Stimulated activated CD4-positive, alpha-beta T cell treated with anti-CD3 and anti-CD28 coated beads, Interleukin-12 subunit alpha, Interleukin-12 subunit beta, amount 100 ng/mL, for 24 hours (primary cell): ENCODE measurements at places on chromosomes 2 and 18.

DNA sequence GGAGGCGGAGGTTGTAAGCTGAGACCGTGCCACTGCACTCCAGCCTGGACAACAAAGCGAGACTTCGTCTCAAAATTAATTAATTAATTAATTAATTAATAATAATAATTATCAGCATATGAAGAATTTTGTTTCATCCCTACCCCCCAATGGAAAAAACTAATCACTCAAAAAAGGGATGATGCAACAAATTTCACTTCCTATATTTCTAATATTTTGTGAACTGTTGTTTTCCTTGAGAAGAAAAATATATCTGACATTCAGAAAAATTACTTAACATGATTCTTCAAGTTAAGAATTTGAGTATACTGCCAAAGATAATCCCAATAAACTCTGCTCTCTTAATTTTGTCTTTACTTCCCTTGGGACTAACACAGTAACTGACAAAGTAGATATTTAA lies 28.1 kb downstream of the EXOC6B start:
- DNase-seq: no peak

DNA sequence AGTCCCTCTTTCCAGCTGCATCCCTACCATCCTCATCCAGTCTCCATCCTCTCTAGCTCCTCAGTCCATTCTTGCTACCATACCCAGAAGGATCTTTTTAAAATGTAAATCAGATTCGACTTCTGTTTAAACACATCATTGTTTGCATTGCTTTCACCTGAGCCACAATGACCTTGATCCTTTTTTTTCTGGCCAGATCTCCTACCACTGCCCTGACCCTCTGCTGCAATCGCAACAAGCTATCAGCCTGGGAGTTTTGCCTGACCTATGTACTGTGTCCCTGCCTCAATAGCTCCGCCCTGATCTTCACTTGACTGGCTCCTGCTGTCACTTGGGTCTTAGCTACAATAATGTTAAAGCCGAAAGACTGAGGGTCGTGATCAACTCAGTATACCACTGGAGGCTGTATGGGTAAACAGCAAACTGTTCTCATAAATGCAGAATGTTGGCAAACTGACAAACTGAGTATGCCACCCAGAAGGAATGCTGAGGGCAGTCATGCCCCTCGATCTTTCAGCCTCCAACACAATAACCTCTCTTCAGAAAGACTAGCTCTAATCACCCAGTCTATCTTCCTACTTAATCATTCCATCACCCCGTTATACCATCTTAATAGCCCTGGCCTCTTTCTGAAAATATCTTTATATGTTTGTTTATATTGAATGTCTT lies 2.6 kb upstream of the RBM43 start:
- DNase-seq: no peak

- no peak for DNase-seq
These were observed 257.9 kb downstream of the BCL11A start for GRCh38 chr2:60295636-60295962.

DNA sequence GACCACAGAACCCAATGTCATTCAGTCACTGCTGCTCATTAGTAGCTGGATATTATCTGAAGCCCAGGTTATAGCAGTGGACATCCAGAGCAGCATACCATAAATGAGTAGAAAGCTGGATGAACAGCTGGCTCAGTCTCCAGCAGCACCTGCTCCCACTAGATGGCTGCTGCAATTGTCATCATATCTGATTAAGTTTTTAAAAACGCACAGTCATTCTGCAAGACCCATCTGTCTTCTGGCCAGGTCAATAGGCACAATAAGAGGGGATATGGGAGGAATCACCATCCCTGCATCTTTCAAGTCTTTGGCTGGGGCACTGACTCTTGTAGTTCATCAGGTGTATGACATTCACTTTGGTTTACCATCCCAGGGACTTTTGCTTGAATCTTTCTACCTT lies 55.1 kb upstream of the XDH start:
- no peak for DNase-seq

GRCh38 chr18:56202678-56203077 lies 435.7 kb downstream of the TXNL1 start:
- no peak for DNase-seq

GRCh38 chr2:102268510-102269199 lies 42.7 kb upstream of the IL1RL1 start:
- DNase-seq: no peak

GRCh38 chr2:39837856-39838453 lies 58.9 kb upstream of the THUMPD2 start:
- DNase-seq: no peak

GRCh38 chr2:162475661-162476060 lies 131.7 kb downstream of the GCA start:
- no peak for DNase-seq

DNA sequence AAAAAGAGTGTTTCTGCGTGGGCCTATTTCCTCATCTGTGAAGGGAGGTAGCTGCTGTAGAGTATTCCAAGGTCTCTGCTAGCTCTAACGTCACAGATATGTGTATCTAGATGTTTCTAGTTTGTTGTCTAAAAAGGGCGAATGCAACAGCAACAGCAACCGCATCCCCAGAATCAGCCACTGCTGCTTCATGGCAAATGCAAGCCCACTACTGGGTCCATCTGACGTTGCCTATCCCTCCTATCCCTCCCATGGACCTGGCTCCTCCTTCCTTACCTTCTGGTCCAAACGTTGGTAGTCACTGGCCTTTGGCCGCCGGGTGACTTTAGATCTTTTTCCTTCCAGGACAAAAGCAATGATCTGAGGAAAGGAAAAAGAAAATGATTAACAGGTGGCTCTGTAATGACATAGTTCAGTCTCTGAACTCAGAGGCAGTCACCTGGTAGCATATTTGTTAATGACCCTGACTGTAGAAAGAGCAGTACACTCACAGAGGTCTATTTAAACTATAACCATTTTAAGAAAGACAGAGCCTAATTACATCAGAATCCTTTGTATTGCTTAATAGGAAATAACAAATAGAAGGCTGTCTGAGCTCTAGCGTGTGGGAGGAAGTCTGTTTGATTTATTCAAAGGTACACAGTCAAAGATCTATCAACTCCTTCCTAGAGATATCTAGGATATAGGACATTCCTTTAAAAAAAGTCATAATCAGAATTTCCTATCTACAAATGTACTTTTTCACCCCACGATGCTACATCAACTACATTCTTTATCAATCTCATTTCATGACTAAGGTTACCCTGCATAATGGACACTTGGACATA lies 2.9 kb downstream of the TGOLN2 start:
- no peak for DNase-seq

GRCh38 chr2:22748909-22749308 lies 636.1 kb upstream of the KLHL29 start:
- DNase-seq: no peak

DNA sequence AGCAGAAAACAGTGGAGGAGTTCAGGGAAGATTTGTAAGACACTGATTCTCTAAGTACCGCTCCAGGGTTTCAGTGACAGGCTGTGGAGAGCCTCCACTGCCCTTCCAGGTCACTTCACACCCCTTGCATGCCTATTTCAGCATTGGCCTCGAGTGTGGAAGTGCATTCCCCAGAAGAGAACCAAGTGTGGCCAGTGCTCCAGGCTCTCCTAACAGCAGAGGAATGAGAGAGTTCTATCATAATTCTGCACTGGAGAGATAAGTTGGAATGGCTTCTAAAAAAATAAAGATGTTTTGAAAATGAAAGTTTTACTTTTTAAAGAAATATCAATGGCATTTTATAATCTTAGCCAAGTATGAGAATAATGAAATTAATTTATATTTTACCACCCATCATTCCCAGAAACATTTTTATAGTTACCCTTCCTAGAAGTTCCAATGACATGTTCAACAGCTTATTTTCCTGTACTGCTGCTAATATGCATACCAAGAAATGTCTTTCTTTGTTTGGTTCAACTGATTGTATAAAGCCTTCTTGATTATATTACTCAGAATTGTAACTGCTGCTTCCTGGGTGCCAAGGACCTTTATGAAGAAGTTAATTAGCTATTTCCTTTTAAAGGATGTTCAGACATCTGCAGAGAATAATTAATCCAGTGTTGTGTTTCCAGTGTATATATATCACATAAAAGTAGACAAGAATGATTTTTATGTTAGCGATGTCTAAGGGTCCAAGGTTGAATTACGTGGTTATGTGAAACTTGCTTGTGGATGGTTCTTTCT lies 61.0 kb upstream of the SERPINE2 start:
- DNase-seq: no peak

GRCh38 chr2:73003027-73003426 lies 68.5 kb downstream of the SFXN5 start:
- DNase-seq: no peak

DNA sequence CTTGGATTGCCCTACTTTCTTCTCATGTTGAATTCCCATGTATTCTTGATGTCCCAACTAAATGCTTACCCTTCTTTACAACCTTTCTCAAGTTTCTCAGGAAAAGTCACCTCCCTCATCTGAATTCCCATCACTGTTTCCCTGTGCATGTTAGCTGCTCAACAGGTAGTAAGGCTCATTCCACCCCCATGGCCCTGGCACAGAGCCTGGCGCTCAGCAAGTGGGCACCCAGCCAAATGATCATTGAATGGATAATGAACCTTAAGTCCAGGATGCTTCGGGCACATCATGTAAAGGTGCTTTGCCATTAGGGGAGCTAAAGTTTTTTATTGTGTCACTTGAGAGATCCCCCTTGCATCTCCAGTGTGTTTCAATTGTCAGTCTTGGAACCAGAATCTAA lies 124.0 kb downstream of the PKP4 start:
- no peak for DNase-seq

DNA sequence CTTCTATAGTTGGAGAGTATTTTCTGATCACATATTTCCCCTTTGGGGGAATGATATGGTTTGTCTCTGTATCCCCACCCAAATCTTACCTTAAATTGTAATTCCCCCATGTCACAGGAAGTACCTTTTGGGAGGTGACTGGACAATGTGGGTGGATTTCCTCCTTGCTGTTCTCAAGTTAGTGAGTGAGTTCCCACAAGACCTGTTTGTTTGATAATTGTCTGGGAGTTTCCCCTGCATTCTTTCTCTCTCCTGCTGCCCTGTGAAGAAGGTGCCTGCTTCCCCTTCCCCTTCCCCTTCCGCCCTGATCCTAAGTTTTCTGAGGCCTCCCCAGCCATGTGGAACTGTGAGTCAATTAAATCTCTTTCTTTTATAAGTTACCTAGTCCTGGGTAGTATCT lies 222.7 kb upstream of the SLC39A10 start:
- DNase-seq: no peak

DNA sequence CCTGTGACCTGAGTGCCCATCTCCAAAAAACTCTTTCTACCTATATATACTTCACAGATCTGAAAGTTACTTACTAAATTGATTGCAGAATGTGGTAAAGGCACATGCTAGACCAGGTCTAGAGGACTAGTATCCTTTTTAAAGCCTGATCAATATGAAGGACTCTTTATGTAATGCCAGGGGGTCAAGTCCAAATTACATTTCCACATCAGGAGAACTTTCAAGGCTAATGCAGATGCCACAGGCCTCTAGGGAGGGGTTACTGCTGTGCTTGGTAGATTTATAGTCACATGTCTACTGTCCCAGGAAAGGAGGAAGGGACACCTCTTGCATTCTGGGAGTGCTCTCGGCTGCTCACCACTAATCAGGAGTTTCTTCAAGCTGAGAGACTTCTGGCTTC lies 118.4 kb upstream of the NOSTRIN start:
- DNase-seq: no peak

DNA sequence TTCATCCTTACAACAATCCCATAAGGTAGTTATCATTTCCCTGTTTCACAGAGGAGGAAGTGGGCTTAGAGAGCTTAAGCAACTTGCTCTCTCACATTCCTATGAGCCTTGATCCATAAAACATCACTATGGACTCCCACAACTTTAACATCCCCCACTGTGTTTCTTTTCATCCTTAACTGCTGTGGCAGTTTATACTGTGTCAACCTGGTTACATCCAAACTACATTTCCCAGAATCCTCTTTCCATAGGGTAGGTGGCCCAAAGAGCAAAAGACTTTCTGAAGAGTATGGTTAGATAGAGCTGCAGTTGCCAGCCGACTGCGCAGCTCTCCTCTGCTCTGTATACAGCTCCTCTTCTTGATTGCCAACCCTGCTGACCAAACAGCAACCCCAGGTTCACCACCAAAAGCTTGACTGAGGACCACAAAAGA lies 22.5 kb downstream of the MAP3K2 start:
- DNase-seq: no peak

GRCh38 chr18:7824970-7825369 lies 257.9 kb downstream of the PTPRM start:
- DNase-seq: no peak

DNA sequence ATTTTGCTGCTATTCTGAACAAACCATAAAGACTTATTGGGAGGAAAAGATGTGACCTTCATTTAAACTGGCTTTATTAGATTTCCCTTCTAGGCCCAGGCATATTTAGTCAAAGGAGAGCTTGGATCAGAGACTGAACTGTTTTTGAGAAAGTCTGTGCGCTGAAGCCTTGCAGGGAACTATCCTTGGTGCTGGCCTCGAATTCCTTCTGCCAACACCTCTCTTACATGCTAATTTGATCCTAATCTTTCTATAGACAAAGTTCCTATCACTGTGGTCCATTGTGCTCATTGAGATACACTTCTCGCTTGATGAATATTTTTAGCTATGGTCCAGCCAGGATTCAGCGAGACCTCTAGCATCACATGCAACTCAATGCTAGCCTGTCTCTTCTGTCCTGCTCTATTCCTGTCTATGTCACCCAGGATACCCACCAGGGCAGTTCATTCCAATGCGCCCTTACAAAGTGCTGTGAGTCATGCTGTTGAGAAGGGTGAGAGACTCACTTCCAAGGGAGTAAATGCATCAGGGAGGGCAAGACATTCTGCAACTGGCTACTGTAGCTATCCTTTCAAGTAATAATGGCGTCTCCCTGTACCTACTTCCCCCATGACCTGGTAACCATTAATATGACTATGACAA lies 356.7 kb upstream of the LYPD1 start:
- no peak for DNase-seq

DNA sequence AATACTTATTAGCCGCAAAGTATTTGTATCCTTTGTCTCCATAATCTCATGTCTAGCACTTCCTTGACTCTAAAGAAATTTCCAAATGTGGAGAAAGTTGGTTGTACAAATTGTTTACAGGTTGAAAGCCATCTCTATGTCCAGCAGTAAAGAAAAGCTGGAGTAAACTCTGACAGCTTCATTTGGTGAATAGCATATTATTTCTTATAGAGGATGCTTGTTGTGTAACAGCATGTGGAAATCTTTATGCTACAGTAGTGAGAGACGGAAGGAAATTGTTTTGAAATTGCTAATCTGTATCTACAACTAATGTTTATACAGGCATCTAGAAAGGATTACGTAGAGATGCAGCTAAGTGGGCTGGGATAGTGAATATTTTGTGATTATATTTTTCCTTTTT lies 78.5 kb downstream of the UGGT1 start:
- DNase-seq: no peak

DNA sequence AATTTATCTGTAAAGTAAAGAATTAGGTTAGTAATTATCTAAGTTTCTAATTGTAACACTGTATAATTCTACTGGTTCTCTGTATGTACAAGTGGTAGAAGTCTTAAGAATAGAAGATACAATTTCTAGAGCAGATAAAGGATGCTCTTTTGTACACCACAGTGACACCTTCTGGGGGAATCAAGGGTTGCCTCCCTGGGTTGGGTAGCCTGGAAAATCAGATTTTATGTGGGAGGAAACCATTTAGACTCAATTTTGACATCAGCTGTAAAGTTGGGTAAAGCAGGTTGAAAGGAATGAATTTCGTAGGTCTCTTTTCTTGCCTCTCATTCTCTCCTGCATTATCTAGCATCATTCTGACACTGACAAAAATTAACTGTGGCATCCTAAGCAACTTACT lies 354.8 kb downstream of the DCC start:
- DNase-seq: no peak
